Urinary bladder (tissue), 4 donors: ENCODE measurements at places on chromosomes 1 and 21. TPM values are rescaled to one million over a fixed set of nuclear protein-coding genes. Genes with fewer than 3 reads are reported as not detected.

DNA sequence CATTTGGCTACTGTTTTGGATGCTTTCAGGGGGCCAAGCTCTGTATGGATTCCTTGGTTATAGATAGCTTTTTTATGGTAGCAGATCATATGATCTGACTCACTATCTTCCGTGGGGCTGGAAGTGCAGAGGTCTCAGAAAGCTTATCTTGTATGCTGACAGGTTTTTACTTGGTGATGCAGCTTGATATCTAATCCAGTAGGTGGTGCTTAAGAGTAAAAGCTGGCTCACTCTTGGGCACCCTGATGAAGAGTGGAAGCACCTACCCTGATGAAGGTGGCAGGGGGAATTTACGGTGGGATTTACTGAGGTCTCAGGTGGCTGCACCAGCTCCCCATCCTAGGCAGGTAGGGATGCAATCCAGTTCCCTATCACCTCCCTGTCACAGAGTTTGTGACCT lies 151.2 kb downstream of the PTBP2 start:
- no peak for DNase-seq

DNA sequence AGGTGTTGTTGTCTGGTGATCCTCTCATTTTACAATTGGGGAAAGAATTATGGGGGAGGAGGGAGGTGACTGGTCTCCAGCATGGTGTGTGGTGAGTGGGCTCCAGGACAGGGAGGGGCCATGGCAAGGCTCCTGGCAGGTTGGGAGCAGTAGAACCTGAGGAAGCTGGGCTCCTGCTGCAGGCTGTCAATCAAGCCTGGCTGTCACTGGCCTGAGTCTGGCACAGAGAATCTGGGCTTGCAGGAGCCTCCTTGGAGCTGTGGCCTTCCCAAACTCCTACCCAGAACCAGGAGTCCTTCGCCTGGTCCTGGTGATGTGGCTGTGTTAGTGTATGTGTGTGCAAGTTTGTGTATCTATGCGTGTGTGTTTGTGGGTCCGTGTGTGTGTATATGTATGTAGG lies 131.9 kb upstream of the CSF3R start:
- no peak for DNase-seq

DNA sequence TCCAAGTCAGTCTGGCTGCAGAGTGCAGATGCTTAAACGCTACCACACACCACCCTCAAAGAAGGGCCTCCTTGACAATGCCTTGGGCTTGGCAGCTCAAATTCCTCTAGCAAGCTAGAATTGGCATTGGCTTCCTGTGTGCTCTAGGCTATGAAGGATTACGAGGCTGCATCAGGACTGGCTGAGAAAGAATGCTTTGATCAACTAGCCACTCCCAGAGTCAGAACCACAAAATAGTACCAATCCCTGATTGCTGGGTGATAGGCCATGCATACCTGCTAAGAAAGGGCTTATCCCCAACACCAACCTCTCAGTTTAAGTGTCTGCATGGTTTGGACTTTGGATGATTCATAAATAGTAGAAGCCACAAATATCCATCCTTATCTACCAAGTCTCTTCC lies 504.9 kb downstream of the OMA1 start:
- no peak for DNase-seq

DNA sequence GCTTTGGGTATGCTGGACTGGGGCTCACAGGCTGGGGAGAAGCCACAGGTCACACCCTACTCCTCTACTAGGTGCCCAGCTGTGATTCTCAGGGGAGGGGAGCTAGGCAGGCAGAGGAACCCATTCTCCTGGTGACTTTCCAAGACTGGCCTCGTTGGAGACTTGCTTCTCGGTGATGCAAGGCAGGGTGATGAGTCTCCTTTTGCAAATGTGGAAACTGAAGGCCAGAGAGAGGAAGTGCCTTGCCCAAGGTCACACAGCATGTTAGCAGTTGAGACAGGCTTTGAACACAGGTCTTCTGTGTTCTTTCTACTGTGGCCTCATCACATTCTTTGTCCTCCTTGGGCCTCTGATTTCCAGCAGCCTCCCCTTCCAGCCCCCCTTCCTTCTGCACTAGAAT lies 20.5 kb upstream of the C1QA start:
- DNase-seq, result no peak

DNA sequence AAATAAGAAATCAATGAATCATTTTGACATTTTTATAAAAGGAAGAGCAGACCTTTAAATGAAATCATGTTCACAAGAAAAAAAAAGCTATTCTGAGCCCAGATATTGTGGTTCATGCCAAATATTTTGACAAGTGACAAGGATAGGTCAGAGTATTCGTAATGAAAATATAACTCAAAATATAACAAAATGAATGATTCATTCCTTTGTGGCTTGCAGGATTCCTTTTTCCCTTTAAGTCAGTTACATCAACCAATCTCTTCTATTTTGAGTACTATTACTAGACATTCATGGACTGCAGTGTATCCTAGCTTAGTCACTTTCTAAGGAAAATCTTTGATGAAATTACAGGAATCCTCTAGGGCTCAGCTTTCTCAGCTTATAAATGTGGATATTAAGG lies 188.7 kb downstream of the COL11A1 start:
- DNase-seq, result no peak

- DNase-seq, result no peak
Measured at GRCh38 chr1:192866241-192866868, 57.5 kb downstream of the RGS2 start.

GRCh38 chr1:39895731-39896480 lies 5.8 kb downstream of the MYCL start:
- DNase-seq, result no peak

- DNase-seq, result no peak
Measured at GRCh38 chr1:210259561-210259960, 27.0 kb downstream of the SERTAD4 start.

DNA sequence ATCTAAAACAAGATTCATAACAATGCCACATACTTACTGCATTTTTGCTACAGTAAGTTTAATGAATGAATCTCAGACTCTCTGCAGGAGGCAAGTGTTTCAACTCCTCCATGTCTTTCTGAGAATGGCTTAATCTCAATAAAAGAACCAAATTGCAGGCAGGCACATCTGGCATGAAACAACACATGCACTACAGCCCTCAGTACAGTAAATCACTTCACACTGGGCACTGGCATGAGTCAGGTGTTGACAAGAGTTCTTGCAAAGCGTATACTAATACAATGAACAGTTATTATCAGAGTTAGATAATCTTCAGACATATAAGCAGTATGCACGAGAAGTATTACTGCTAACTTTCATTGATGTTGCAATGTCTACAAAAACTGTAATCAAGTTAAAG lies 1386.8 kb downstream of the MRPL39 start:
- no peak for DNase-seq

- no peak for DNase-seq
Measured at GRCh38 chr1:160997323-160998038, 23.5 kb downstream of the F11R start.

GRCh38 chr1:208446271-208446691 lies 202.1 kb upstream of the PLXNA2 start:
- DNase-seq, result no peak

DNA sequence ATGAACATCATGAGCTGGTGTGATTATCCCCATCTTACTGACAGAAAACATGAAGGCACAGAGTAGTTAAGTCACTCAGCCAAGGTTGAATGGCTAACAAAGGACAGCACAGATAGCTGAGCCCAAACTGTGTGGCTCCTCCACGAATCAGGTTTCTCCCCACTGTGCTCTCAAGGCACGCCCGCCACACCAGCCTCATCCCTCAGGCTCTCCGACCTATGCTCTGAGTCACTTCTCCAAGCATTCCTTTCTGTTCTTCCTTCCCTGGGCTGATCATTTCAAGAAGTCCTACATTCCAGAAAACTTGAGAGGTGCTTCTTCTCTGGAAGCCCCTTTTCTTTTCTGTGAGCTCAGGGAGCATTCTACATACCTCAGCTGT lies 25.3 kb upstream of the SDC3 start:
- DNase-seq, result no peak

GRCh38 chr21:45207839-45208626 lies 79.7 kb downstream of the POFUT2 start:
- DNase-seq, result no peak

DNA sequence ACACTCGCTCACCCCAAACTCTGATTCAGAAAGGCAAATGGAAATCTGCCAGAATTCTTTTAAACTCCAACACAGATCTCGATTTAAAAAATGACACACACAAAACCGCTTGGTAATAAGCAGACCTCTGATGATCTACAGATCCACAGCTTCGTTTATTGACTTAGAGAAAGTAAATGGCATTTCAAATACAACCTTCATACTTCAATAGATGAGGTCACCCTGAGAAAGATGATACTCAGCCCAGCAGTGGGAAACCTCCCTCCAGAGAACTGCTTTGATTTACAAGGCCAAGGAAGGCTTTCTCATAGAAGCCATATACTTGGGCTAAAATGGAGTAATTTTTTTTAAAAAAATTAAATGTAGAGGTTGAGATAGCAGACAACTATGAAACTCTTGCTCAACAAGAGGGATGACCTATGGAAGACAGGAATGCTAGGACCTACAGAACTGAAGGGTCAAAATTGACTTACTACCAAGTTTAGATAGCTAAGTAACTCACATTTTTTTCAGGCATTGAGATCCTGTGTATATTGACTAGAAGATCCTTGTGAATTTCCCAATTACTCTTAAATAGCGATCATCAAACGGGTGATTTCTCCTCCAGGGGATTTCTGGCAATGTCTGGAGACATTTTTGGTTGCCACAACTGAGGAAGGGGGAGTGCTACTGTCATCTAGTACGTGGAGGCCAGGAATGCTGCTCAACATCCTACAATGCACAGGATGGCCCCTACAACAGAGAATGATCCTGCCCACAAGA lies 143.9 kb downstream of the CLIC6 start:
- DNase-seq, result no peak

DNA sequence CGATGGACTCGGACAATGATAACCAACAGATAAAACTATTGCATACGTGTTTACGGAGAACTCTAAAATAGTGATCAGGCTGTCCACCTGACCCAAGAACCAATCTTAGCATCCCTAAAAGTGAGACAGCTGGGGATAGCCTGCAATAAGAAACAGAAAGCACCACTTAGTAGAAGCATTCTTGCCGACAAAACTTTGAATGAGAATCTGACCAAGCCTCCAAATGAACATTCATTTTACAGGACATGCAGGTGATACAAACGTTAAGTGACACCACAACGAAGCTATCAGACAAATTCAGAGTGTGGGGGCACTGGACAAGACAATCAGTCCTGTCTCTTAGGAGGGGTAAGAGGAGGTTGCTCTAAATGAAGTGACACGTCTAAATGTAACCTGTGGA lies 1.2 kb downstream of the PSMG1 start:
- DNase-seq, result no peak

DNA sequence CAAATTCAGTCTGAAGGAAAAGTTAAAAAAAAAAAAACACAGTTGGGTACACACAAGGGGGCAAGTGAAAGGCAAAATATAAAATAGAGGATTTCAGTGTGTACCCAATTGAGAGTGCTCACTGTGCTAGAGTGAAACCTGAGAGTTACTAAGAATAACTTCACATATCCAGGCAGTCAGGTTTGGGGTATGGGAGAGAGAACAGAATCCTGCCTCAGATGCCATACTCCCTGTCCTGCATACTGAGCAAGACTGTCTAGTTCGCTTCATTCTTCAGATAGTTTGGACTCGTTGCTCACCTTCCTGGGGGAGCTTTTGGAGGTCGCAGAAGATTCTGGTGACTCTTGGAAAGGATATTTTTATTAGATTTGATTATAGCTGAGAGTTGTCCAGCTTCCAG lies 20.4 kb downstream of the CEP85 start:
- DNase-seq, result no peak

GRCh38 chr21:42722153-42722552 lies 68.7 kb downstream of the PDE9A start:
- no peak for DNase-seq

GRCh38 chr1:21246905-21247642 lies 43.2 kb downstream of the ECE1 start:
- no peak for DNase-seq

DNA sequence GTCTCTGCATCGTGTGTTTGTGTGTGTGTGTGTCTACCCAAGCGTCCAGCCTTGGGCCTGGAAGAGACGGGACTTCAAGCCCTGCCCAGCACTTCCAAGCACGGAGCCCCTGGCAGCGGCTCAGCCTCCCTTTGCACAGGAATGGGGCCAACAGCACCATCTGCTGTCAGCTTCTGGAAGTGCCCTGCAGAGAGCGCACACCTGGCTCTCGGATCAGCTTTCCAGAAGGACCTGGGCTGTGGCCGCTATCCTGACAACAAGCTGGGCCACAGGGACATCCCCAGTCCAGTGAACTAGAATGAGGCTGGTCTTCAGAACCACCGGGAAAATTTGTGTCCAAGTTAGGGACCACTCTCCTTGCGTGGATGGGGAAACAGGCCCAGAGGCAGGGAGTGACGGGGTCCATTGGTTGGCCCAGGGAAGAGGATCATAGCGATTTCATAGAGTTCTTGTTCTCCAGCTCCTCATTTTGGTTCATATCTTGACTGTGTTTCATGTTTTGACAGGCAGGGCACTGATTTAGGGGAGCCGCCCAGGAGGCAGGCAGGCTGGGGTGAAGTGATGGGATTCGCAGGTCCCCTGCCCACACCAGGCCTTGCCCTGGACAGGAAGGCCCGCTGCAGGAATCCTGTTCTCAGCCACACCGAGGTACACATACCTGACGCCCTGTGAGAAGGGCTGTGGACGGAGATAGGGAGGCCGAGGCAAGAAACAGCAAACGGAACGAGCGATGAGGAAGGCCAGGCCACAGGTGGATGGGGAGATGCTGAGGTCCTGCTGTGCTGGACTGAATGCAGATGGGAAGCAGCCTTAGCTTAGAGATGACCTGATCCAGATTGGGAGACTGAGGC lies 38.4 kb downstream of the TAS1R2 start:
- DNase-seq, result peak; percentile 50

- no peak for DNase-seq
Measured at GRCh38 chr1:53725238-53725689, 13.7 kb downstream of the GLIS1 start.

- DNase-seq, result no peak
Measured at GRCh38 chr1:203931953-203932352, 70.6 kb downstream of the SNRPE start.

GRCh38 chr1:228546541-228547463 lies 59.6 kb downstream of the RNF187 start:
- no peak for DNase-seq

- no peak for DNase-seq
Measured at GRCh38 chr1:226790545-226791181, 51.6 kb upstream of the ITPKB start.

- no peak for DNase-seq
Measured at GRCh38 chr1:97730271-97730670, 190.6 kb downstream of the DPYD start.

GRCh38 chr21:33286600-33287456 lies 20.7 kb downstream of the IL10RB start:
- no peak for DNase-seq

- DNase-seq, result no peak
Measured at GRCh38 chr1:230506451-230506850, 80.3 kb upstream of the PGBD5 start.

GRCh38 chr1:19484798-19485361 lies 459 bp downstream of the CAPZB start:
- DNase-seq, result no peak

- DNase-seq, result no peak
Measured at GRCh38 chr21:46064870-46065214, 33.1 kb upstream of the COL6A2 start.

Gene KLHDC9
- 1.3 TPM for total RNA-seq

Gene C1orf232
- not detected for total RNA-seq

Gene ANGPTL3
- not detected for total RNA-seq

Gene C1orf53
- total RNA-seq, result 1.4 TPM

Gene ERICH3
- total RNA-seq, result 0.79 TPM

Gene CYYR1
- 11.4 TPM for total RNA-seq

Gene PLA2G2F
- 1.3 TPM for total RNA-seq

Gene SMPDL3B
- total RNA-seq, result 0.42 TPM

Gene CFAP57
- total RNA-seq, result 0.11 TPM

Gene FUCA1
- total RNA-seq, result 34.9 TPM

Gene ELF3
- 123 TPM for total RNA-seq

Gene CFHR4
- total RNA-seq, result not detected

Gene F5
- 4.5 TPM for total RNA-seq

Gene WDTC1
- total RNA-seq, result 16.5 TPM
